ENCODE measurements at places on chromosomes 12 and 14.

DNA sequence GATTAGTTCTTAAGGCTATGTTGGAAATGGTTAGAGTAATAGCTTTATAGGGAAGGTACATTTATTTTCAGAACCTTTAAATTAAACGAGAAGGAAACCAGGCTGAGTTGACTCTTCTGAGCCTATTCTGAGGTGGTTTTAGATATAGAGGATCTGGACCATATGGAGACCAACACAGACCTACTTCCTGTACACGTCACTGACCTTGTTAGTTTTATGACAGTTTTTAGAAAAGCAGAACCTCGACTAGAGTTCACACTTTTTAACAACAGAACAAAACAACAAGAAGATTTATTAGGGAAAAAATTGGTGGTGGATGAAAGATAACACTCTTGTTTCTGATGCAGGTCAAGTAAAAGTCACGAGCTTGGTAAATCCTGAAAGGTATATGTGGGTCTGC lies 107.1 kb downstream of the NPAS3 start:
- no peak for DNase-seq

GRCh38 chr12:91180582-91181395 lies 1.8 kb downstream of the DCN start:
- no peak for DNase-seq

DNA sequence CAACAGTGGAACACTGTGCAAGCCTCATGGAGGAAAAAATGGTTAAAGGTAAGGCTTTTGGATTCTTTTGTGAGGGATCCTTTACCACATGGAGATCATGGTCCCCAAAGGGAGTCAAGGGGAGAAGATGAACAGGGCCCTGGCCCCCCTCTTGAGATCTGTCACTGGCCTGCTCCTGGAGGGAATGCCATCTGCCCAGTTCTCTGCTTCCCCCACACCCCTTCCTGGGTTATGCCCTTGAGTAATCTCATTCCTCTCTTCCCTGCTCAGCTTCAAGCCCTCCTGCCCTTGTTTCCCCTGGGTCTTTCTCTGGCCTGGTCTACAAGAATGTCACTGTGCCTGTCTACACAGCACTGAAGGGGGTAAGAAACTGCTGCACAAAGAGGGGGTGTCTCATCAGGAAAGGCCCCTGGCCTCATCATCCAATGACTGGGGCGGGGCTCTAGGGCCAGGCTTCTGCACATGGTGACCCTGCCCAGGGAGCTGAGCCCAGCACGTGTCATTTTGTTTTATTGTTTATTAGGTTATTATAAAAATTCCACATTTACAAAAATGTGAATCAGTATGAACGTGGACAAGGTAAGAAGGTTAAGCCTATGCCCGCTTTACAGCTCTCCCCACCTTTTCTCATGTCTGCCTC lies 30.3 kb downstream of the PIGH start:
- no peak for DNase-seq

GRCh38 chr14:55540847-55541773 lies 38.9 kb upstream of the KTN1 start:
- no peak for DNase-seq

- no peak for DNase-seq
Observed at GRCh38 chr14:56585461-56586084, 6.0 kb downstream of the TMEM260 start.

DNA sequence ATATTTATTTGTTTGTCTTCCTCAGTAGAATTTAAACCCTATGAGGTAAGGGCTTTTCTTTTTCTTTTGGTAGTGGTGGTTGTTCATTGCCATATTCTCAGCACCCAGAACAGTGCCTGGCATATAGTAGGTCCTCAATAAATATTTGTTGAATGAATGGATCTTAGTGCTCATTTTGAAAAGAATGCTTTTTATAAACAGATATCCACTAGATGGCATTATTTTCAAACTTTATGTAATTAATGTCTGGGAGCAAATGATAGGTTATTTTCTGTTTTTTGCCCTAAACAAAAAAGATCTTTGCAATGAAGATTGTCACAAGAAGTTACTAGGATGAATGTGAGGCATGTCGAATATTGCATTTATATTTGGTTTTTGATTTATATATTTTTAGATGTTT lies 64.1 kb downstream of the RAD51B start:
- DNase-seq, result no peak

DNA sequence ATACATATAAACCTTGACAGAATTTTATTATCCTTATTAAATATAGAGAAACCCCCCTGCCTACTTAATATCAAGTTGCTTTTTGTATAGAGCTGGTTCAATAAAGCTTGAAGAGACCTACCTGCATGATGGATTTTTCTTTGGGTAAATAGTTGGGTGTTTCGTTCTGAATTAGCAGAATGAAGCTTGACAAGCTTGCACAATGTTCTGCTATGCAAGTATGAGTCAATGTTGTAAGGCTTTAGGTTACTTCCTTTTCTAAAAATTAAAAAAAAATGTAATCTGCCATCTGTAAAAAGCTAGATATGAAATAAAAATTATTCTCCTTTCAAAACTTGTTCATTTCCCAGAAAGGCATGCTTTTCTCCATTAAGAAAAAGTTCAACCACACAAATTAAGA lies 1662.6 kb upstream of the SEL1L start:
- no peak for DNase-seq

DNA sequence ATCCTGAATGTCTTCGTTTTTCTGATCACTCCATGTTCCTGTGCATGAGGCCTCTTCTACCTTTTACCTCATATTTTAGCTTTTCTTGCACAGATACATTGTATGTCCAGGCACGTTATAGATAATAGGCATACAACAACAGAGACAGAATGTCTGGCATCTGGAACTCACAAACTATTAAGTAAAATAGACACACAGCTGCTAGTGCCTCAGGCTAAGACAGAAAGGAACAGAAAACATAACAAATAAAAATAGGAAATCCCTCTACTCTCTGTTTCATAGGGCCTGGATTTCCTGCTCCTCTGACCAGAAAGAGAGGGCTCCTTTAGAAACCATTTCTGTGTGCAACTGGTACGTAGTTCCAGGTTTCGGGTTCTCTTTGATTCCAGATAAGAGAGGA lies 48.6 kb downstream of the ATXN7L3B start:
- DNase-seq, result no peak

DNA sequence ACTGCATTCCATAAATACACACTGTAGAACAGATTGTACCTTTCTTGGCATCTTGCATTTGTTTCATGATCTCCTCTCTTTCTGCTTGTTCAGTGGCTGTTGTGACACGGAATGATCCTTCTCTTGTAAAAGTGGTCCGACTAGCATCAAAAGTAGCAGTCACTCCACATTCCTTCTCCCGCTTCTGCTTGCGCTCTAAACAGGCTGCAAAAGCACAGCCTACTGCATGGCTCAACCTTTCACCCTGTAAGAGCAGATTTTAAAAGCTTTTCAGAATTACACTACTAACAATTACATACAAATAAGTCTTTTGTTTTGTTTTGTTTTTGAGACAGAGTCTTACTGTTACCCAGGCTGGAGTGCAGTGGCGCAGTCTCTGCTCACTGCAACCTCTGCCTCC lies 49.8 kb downstream of the PAPLN start:
- no peak for DNase-seq

DNA sequence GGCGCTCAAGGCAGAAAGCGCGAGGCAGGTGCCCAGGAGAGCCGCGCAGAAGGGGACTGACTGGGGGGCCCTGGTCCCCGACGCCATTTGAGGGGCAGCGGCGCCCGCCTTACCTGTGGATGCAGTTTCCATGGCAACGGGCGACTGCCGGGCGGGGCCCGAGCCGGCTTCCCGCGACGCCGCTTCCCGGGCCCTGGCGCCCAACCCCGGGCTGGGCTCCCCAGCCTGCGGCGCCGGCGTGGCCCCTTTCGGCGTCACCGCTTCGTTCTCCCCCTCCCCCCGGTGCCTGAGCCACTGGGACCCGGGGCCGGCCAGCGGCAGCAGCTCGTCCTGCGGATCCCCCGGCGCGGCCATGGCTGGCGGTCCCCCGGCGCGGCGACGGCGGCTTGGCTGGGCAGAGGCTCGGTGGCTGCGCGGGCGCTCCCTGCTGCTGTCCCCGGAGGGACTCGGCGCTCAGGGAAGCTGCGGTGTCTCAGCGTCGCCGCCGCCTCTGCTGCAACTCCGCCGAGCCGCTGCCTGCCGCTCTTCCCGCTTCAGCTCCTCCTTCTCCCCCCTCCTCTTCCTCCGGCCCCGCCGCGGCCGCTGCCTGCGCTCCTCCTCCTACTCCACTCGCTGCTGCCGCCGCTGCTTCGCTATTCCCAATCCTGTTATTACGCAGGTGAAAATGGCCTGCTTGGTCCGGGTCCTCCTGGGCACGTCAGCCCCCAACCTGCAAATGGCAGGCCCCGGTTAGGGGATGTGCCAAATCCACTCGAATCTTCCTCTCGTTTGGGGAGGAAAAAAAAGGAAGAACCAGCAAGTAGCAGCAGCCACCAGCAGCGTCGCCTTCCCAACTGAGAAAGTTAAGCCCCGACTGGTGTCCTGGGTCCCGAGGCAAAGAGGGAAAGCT lies at the start of gene RTN1:
TSS of gene RTN1 (minus strand) at position 500 of the 889 bp plus-strand sequence. CDS start at position 354, 146 bp downstream.
- no peak for DNase-seq

All from activated CD8-positive, alpha-beta memory T cell treated with anti-CD3 and anti-CD28 coated beads for 1 hour (primary cell).